NCI-H460 (cell line): ENCODE measurements at places on chromosomes 6 and 20.
A peak's percentile ranks its signal among the peaks of the same experiment; 100 is the strongest.

DNA sequence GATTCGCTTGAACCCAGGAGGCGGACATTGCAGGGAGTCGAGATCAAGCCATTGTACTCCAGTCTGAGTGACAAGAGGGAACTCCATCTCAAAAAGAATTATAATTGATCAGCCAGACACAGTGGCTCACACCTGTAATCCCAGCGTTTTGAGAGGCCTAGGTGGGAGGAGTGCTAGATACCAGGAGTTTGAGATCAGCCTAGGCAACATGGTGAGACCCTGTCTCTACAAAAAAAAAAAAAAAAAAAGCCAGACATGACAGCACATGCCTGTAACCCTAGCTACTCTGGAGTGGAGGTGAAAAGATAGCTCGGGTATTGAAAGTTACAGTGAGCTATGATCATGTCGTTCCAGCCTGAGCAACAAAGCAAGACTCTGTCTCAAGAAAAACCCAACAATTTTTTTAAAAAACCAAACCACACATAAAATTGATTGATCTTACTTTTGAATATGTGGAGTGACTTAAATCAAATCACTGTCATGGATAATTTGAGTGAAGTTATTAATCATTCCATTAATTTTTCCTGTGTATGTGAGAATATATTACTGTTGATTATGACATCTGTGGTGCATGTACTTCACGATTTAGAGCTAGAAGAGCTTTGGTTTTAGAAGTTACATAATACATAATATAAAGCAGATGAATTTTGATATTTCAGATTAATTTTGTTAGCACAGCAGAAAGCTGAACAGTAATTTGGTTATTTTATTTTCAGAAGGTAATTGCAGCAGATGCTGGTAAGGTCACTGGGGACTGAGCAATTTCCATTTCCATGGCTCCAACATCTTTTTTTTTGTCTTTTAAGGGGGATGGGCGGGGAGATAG, 34.4 kb downstream of the NCOA7 start:
- DNase-seq: no peak

DNA sequence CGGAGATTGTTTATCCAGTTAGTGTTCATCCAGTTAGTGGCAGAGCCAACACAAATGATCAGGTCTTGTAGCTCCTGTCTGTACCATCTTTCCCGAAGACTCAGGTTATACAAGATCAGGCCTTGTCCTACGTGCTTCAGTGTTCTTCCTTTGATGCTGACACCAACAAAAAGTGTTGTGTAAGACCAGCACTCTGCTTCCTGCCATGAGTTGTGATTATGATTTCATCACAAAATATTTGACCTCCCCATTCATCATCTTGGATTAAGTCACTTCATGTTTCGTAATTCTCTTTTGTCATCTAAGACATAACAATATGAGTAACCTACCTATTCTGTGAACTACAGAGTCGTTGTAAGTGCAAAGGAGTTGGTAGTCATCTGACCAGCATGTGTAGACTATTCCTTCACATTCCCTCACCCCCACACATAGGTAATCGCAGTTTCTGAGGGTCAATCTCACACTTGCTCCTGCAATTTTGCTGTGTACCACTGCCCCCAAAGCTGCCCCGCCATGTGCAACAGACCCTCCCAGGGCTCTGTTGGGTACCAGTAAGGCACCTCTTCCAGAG, 135.6 kb upstream of the SLC22A23 start:
- peak; percentile 86 for DNase-seq

DNA sequence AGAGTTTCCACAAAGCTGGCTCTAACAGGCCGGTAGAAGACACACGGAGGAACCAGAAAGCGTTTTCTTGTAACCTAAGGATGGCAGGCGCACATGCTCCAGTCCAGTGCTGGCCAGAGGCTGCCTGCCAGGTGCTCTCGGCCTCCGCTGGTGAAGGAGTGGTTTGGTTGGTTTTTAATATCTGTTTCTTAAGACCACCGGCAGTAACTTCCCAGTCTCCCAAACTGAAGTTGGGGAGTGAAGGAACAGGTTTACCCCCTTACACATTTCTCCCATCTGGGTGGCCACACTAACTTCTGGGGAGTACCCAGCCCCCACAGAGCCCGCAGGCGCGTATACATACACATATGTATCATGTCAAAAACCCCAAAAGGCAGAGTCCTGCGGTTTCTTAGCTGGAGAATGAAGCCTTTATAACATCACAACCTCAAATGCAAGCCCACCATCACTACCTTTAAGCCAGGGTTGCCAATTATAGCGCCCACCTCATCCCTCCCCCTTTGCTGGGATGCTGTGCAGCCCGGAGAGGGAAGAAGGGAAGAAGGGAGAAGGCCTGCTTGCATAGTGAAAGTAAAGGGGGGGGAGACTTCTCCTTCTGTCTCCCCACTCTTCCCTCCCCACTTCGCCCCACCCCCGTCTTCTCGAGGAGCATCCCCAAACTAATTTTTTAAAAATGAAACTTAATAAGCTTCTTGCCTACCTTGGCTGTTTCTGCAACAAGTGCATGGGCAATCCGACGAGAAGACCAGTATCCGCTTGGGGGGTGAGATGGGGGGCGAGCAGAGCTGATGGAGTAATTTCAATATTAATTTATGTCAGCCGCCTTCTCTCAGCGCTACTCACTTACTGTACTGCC, 1.0 kb downstream of the TRERF1 start:
- DNase-seq: no peak

DNA sequence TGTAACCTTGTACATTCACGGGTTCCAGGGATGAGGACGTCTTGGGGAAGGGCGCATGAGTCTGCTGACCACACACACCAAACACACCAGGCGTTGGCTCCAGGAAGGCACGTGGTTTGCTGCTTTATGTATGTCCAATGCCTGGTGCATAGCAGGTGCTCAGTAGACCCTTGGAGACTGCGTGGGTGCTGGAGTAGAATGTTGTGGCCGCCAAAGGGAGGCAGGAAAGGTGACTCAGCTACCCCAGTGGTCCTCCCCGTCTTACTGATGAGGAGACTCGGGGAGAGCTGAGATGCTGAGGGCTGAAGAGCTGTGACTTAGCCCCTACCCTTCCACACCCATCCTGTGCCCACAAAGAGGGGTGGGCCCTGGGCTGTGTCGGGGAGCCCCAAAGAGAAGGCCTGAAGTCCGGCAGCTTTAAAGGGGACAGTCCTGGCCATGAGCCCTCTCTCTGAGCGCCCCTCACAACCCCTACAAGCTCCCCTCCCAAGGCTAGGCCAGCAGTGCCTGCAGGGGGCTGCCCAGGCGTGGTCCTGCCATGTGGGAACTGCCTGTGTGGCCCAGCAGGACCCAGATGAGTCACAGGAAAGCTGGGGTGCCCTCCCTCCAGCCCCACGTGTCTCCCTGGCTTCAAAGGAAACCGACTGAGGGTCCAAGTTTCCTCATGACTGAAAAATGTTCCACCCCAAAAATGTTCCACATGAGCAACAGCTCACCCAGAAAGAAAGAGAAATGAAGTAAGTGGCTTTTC, 28.0 kb upstream of the PTGIS start:
- no peak for DNase-seq

DNA sequence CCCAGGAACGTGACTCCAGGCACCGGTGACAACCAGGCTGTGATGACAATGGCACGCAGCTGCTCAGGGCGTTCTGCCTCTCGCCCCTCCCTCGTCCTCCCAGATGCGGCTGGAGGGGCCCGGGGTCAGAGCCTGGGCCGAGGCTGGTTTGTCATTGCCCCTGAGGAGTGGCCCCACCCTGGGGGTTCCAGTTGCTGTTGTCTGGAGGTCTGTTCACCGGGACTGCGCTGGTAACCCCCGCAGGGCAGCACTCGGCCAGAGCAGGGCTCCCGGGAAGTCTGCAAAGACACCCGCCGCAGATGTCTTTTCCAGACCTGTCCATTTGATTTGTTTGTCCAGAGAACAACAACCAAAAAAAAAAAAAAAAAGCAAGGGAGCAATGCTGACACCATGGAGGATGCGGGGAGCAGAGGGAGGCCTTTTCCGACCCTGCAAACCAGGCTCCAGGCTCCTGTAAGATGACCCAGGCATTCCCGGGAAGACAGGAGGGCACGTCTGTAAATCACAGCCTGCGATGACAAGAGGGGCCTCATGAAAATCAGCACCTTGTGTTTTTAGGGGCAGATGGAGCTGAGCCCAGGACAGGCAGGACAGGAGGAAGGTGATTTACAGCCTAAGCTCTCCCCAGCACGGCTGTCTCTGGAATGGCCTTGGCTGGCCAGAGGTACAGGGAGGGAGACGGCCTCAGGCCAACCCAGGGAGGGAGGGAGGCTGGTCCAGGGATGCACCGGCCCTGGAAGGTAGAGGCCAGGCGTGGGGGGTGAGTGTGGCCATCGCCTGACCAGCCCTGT, 189.3 kb downstream of the ERMARD start:
- no peak for DNase-seq

DNA sequence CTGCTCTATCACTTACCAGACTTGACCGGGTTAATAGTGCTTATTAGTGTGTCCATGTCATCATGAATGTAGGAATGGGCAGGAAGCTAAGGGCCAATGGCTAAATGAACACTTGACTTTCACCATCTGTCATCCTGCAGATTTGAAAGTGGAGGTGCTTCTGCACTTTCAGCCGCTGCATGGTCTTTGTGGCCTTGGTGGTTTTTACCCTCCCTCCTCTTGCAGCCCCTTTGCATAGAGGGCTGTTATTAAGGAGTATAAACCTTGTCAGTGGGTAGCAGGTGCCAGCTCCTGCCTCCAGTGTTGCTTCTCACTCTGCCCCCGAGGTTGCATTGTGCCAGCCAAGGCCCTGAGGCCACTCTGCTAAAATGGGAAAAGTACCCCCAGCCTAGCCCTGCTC, 122.2 kb upstream of the TNFAIP3 start:
- DNase-seq: no peak

DNA sequence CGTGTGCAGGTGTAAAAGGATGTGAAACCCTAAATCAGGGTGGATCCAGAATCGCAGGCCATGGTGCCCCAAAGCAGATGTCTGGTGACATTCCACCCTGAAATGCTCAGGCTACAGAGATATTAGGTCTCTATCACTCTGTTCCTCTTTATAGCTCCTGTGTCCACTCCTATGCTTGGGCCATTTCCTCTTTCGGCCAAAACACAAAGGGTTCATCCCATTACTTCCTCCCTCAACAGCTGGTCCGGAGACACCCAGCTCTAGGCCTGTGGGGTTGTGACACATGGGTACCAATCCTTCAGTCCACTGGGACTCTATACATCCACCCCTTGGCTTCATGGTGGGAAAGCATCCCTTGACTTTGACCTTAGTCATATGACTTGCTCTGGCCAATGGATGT, 1.7 kb upstream of the SIGLEC1 start:
- no peak for DNase-seq

GRCh38 chr6:13314806-13315205, 13.5 kb downstream of the TBC1D7 start:
- no peak for DNase-seq

DNA sequence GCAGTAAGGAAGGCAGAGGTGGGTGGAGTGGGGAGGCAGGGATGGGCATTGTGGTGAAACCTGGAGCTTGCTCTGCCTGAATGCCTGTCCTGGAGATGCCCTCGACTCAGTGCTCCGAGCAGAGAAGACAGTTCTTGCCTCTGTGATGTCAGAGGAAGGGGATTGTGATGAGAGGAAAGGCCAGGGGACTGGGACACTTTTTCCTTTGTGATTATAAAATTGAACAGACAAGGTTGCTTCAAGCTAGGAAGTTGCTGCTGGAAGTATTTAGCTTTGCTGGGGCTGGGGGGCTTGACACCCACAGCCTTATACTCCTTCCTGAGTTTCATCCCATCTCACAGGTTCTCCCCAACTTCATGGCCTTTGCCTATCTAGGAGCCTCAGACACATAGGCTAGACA, at the start of gene SIRPD:
SIRPD (minus strand) TSS at position 101 of the 400 bp plus-strand sequence; CDS start at position 49, 52 bp downstream.
- DNase-seq: no peak

GRCh38 chr6:159249752-159250151, 80.6 kb downstream of the FNDC1 start:
- DNase-seq: no peak
